ENCODE measurements at places on chromosomes 1 and 21.

GRCh38 chr1:240462277-240462676 is 149.7 kb downstream of the GREM2 start:
- DNase-seq: no peak

DNA sequence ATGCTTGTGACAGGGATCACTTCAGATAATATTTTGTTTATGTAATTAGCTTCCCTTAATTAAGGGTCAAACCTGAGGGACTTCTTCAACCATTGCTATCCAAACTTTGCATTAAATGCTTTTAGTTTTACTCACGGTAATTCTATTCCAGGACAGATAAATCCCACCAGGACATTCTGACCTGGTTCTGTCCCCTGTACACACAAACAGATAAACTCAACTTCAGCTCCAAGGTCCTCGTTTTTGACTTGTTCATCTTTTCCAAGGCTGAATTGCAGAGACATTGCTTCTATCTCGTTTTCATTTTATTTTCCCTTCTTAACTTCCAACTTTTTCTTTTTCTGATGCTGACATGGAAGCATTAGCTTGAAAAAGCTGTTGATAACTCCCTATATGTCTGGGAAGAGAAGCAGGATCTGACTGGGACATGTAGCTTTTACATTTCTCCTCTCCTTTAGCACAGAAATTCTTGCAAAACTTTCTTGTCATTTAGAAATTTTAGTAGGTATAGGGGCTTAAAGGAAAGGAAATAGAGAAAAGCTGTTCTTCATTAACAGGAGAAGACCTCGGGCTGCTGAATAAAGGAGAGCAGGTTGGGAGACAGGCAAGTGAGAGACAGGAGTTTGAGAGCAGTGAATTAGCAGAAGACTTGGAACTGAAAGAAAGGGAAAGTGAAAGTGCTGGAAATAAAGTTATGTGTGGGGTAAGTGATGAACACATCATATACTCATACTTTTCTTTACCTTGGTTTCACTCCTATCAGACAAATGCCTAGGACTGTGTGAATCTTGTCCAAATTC is 231.7 kb upstream of the B3GALT2 start:
- DNase-seq: no peak

GRCh38 chr1:221816899-221817298 is 75.0 kb upstream of the DUSP10 start:
- no peak for DNase-seq

DNA sequence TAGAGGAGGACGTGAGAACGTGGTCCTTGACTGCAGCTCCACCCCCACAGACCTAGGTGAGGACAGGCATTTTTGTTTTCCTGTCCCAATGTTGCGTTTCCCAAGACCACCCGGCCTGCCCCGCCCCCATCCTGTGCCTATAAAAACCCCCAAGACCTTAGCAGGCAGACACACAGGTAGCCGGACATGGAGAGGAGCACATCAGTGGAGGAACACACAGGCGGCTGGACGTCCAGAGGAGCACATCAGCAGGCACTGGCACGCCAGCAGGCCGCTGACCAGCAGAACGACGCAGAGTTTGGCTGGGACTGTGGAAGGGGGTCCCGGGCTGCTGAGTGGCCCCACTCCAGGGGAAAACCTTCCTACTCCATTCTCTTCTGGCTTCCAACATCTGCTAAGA is 12.7 kb upstream of the HMGCL start:
- DNase-seq: no peak

GRCh38 chr1:172344444-172344843 is 76.0 kb upstream of the C1orf105 start:
- no peak for DNase-seq

DNA sequence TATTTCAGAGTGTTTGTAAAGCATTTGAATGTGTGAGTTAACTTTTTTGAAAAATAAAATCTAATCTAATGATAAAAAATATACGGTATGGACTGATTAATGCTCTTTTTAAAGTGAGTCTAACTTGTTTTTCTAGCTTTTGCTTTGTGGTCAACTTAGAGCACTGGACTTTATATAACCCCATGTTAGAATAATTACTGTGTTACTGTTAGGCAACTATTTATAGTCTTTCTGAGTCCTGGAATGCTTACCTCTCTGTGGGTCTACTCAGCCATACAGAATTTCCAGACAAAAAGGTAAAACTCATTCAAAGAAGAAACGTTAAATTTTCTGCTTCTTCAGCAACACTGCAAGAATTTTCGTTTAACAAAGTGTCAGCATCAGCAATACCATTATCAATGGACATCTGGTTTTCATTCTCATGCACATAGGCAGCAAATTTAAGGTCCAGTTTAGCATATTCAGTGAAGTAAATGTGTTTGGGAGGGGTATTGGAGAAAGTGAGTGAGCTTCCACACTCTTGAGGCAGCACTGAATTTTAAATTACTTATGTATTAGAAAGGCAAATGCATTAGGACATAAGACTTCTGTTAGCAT is 664.7 kb upstream of the NEGR1 start:
- no peak for DNase-seq

GRCh38 chr1:230824919-230825721 is 43.2 kb downstream of the C1orf198 start:
- no peak for DNase-seq

DNA sequence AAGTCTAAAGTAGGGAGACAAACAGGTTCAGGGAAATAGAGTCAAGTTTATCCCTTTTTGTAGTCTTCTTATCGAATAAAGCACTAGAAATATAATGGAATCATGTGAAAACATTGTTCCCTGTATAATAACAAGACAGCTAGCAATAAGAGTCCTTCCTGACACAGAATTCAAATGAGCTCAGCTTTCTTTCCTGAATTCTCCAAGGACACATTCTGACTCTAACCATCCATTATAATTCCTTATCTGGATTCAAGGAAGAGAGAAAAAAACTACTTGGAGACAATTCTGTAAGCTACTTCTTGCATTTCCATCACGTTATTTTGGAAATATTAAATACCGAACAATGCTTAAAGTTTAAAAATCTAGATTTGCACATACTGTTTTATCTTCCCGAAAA is 58.8 kb downstream of the ANKRD13C start:
- no peak for DNase-seq

DNA sequence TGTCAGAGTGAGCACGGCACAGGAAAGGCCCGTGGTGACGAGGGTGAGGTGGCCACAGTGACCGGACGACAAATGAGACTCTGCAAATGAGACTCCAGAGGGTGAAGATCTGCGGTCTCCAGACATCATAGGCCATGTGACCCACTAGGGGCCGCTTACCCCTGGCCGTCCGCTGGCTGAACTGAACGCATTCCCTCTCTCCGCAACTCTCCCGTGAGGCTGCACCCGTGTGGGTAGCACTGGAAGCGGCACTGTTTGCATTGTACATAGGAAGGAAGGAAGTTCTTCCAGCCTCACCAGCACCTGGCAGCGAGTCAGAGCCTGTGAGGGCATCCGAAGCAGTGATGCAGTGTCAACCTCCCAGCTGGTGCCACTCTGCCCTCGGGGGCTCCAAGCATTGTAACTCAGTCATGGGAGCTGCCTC is 23.6 kb upstream of the SPSB1 start:
- no peak for DNase-seq

DNA sequence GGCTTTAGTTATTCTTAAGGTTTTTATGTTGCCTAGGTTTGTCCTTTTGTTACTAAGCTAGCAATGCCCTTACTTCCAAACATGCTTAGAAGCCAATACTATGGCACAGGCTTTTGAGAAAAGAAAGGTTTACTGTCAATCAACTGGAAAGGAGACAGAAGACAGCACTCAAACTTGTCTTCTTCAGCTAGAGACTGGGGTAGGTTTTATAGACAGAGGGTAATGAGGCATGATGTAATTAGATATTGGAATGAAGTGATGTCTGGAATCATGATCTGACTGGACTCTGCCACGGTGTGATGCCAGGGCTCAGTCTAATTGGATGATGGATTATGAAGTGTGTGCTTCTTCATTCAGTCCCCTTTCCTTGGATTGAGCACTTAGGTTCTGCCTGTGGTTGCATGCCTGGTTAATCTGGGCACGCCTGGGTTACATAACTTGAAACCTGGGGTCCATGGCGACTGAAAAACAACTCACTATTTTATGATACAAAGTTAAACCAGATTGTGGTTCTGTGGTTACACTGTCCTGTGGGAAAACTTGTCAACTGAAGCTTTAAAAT is 625.8 kb downstream of the BRINP3 start:
- DNase-seq: no peak

GRCh38 chr1:41718497-41718896 is 200.2 kb downstream of the HIVEP3 start:
- DNase-seq: no peak
